Stimulated activated CD8-positive, alpha-beta memory T cell treated with anti-CD3 and anti-CD28 coated beads, Interleukin-4, amount 100 ng/mL, for 1 hour (primary cell): ENCODE measurements at places on chromosomes 2 and 18.

GRCh38 chr2:142134911-142135310 is 4.1 kb upstream of the LRP1B start:
- no peak for DNase-seq

DNA sequence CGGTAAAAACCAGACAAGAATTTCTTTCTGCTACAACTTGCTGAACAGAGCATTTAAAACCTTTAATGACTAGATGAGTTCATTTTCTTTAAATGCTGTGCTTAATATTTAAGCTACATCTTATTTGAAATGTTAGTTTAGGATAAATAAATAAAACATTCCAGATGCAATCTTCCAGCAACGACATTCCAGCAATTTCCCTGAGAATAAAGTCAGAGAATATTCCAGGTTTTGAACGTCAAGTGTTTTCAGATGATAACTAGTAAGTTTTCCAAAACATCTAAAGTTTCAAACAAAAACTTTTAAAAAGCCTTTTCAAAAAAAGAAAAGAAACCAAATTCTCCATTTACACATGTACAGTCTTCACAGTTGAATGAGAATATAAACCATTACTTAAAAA is 104.8 kb downstream of the PPP1R1C start:
- no peak for DNase-seq

DNA sequence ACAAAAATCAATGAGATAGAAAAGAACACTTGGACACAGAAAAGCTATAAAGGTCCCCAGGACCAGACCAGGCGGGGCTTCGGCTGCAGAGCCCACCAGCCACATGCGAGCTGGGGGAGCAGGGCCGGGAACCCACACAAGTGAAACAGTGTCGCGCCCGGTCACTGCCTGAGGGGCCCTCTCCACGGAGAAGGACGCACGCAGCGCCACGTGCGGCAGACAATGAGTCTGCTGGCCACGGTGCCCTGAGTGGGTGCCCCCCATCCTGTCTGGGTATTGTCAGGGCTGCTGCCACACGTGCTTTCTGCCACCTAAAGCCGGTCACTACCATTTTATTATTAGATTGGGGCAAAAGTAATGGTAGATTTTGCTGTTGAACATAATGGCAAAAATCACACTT is 207.9 kb upstream of the HDAC4 start:
- no peak for DNase-seq

DNA sequence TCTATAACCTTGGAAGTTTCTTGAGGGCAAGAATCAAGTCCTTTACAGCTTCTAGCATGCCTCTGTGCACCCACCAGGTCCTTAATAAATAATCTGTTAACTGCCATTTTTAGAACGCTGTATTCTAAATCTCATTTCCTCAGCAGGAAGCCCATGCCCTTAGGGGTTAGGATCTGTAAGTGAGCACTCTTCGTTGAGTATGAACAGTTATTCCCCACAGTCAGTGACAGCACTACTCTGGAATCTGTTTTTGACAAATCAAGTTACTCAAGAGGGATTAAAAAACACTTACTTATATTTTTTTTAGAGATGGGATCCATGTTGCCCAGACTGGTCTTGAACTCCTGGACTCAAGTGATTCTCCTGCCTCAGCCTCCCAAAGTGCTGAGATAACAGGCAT is 14.6 kb downstream of the PAIP2B start:
- no peak for DNase-seq

DNA sequence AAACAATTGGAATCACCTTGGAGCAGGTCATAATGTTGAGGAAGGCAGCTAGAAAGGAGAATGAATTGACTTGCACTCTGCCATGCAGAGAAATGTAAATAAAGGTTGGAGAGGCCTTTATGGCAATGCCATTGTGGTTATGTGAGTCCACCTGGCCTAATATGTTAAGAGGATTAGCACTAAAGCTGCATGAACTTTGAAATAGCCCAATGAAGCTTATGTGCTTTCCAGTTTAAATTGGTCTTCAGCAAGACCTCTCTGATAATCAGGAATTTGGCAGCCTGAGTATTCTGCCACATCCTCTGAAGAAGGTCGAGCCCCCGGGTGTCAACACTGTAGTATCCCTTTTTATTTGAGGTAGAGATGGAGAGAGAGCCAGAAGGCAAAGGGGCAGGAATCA is 464.9 kb downstream of the CDH2 start:
- no peak for DNase-seq

GRCh38 chr18:11736656-11737055 is 47.6 kb downstream of the GNAL start:
- DNase-seq, result no peak

GRCh38 chr2:202782940-202783558 is 88.5 kb downstream of the ICA1L start:
- DNase-seq, result no peak

GRCh38 chr18:59200787-59201186 is 19.2 kb upstream of the GRP start:
- DNase-seq, result no peak

- no peak for DNase-seq
Observed at GRCh38 chr2:142426064-142426463, 295.2 kb upstream of the LRP1B start.

- DNase-seq, result no peak
Observed at GRCh38 chr2:43081131-43081765, 145.2 kb downstream of the ZFP36L2 start.

- no peak for DNase-seq
Observed at GRCh38 chr2:64716569-64716968, 62.9 kb upstream of the SERTAD2 start.

DNA sequence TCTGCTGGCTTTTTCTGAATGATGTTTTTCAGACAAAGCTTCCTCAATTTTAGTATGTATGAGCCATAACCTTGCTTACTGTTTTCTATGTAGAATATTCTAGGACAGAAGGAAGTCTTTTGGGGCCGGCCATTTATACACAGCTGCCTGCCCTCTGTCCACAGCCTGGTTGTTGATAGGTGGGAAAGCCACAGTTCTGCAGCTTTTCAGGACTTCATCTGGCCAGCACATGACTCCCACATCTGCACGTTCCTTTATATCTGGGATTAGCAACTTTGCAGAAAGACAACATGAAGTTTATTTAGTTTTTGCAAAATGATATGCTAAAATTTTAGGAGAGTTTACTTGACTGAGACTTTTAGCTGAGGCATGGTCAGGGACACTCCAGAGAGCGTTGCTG is 105.6 kb downstream of the CEP192 start:
- DNase-seq, result no peak

DNA sequence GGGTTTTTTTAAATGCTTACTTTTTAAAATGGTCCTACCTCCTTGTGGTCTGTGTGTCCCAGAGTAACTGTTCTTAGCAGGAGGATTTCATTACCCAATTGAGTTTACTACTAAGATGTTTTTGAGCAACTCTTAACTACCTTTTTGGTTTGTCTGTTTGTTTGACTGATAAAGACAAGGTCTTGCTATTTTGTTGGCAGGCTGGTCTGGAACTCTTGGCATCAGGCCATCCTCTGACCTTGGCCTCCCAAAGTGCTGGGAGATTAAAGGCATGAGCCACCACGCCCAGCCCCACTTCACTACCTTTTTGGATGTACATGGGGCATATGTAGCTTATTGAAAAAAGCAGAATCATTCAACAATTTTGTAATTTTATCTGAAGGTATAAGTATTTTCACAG is 14.9 kb downstream of the MRPS9 start:
- DNase-seq, result no peak

- DNase-seq, result no peak
Observed at GRCh38 chr2:219603771-219604170, 6.1 kb downstream of the STK11IP start.

GRCh38 chr2:46187112-46187618 is 110.0 kb upstream of the EPAS1 start:
- no peak for DNase-seq

DNA sequence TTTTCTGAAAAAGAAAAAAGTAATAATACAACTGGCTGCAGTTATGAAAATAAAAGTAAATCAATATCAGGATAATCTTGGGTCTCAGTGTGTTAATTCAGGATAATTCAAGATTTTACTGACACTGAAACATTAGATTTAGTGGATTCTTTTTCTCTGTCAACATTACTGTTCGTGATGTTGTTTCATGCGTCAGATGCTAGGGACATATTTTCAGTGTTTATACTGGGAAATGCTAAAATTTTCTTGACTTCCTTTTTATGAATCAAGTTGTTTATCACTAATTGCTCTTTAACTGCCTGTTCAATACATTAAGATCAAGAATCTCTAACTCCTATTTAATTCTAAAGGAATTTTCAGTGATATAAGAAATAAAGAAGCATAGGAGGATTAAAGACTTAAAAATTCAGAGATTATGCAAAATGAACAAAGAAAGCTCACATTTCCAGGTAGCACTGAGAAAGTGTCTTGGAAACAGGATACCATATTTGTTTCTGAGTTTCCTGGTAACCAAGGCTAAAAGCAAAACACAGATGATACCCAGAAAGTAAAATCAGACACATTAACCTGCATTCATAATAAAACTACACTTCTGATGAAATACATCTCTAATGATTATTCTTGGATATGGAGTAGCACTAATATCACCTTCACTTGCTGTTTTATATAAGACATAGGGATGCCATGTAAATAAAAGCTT is 174.0 kb downstream of the ARL4C start:
- no peak for DNase-seq

- DNase-seq, result no peak
Observed at GRCh38 chr2:70705160-70705850, 62.7 kb downstream of the ADD2 start.

GRCh38 chr2:60440767-60441163 is 112.7 kb downstream of the BCL11A start:
- DNase-seq, result no peak

GRCh38 chr18:36099311-36099710 is 29.8 kb downstream of the SLC39A6 start:
- DNase-seq, result no peak

GRCh38 chr2:30300456-30301221 is 69.3 kb downstream of the LBH start:
- no peak for DNase-seq

- DNase-seq, result no peak
Observed at GRCh38 chr2:54371460-54372065, 84.6 kb upstream of the SPTBN1 start.

- no peak for DNase-seq
Observed at GRCh38 chr2:52844701-52845423, 922.7 kb upstream of the CHAC2 start.

- no peak for DNase-seq
Observed at GRCh38 chr2:215830304-215830703, 183.0 kb downstream of the MREG start.

DNA sequence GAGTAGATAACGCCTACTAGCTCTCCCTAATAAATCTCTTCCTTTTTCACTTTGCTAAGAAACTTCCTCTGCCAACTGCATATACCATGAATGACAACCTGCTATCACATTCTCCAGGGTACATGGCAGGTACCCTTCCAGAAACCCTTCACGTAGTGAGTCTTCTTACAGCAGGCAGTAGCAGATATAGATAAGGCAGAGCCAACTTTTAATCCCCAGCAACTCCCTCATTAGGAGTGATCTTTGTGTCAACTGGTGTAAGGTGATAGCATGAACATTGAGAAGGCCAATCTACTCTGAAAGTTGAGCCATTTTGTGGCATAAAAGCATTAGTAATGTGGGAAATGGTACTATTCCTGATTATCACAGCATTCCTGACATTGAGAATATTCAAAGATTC is 5.7 kb upstream of the STK17B start:
- no peak for DNase-seq

GRCh38 chr18:58581265-58581664 is 47.6 kb downstream of the ALPK2 start:
- no peak for DNase-seq

- no peak for DNase-seq
Observed at GRCh38 chr2:20592106-20593071, 58.5 kb downstream of the HS1BP3 start.

DNA sequence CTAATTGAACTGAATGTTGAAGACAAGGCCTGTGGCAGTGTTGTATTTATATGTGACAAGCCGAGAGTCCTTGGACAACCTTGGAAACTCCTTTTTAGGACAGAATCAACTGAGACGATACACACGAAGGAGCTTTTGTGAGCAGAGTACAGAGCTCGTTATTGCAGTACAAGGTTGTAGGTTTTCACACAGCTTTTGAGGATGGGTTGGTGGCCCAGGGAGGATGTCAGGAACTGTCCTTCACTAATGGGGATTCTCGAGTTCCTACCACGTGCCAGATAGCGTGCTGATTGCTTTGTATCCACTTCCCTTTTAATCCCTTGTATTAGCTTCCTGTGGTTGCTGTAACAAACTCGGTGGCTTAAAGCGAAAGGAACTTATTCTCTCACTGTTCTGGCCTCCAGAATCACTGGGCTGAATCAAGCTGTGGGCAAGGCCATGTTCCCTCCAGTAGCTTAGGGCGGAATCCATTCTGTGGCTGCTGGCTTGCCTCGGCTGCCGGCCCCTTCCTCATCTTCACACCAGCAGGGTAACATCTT is 20.2 kb downstream of the INPP4A start:
- DNase-seq, result no peak
